T-helper 17 cell (primary cell): ENCODE measurements at places on chromosomes 5 and 9.

GRCh38 chr5:68458416-68459021, 243.0 kb downstream of the PIK3R1 start:
- no peak for DNase-seq

GRCh38 chr9:92183449-92183848, 68.2 kb upstream of the SPTLC1 start:
- no peak for DNase-seq

DNA sequence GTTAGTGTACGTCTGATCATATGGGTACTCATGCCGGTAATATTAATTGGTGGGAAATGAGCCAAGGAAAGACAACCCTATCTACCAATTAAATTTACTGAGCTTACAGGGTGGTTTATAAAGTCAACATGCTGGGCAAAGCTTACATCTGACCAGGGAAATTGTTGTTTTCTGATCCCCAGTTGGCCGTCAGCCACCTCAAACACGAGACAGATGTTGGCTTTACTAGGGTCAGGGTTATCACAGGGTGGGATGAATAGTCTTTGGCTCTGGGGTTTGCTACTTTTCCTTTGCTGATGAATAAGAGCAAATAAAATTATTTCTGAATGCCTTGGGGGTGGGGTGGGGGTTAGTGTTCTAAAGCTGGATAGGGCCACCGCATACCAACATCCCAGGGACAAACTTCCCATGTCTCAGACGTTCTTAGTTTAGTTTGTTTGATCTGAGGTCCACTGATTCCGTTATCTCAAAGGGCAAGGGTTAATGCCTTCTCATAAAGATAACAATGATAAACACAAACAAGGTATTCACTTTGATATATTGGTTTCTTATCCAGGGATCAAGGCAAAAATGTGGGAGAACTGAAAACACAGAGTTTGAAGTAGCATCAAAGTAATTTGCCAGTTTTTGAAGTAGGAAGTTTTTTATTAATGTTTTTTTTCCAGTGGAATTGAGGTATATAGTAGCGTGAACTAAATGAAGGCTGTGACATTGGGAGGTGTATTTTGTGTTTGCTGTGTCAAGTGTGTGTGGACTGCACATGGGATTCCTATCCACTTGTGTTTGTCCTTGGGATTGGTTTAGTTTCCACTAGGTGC, 109.1 kb upstream of the RPS23 start:
- no peak for DNase-seq

DNA sequence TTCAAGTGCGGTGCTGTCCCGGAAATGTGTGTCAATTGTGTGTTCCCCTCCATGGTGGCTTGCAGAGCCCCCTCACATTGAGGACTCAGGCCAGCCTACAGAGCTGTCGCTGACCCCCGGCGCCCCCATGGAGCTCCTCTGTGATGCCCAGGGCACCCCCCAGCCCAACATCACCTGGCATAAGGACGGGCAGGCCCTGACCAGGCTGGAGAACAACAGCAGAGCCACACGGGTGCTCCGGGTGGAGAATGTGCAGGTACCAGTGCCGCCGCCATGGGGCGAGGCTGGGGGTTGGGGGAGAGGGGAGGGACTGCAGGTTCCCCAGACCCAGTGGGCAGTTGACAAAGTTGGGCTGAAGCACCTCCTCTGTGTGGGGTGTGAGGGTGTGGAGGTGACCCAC, 50.4 kb upstream of the ASS1 start:
- no peak for DNase-seq

DNA sequence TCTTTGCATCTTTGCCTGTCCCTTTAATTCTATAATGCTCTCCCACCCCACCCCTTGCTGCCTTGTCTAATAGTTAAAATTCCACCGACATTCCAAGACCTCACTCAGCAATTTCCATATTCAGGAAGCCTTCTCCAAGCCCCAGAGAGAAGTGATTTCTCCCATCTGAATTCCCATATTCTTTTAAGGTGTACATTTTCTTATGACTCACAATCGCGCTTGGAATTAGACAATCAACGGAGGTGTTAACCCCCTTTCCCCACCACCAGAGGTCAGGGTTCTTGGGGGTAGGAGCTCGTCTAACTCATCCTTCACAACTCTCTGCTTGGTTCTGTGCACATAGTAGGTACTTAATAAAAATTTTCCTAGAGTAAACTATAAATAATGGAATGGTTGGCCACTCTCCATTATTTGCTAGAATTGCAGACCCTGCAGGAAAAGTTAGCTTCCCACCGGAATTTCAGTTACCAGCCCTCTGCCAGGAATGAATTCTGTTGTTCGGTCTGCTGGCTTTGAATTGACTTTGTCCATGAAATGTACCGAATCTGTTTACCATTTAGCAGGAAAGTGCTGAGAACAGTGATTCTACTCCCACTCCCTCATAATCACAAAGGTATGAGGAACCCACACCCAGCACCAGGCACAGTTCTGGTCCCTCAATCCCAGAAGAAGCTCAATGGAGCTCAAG, 5.0 kb downstream of the KCNIP1 start:
- no peak for DNase-seq
